Stimulated activated CD4-positive, alpha-beta T cell treated with anti-CD3 and anti-CD28 coated beads, TNF-alpha, amount 100 ng/mL, for 48 hours (primary cell): ENCODE measurements at places on chromosomes 2 and 18.

DNA sequence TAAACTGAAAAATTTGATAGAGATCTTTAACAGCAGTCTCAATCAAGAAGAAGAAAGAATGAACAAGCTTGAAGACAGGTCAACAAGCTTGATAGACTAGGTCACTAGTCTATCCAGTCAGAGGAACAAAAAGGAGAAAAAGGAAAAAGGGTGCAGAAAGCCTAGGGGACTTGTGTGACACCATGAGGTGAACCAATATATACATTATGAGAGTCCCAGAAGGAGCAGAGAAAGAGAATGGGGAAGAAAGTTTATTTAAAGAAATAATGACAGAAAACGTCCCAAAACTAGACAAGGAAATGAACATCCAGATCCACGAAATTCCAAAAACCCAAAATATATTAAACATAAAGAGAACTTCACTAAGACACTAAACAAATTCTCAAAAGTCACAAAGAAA lies 84.5 kb downstream of the VAPA start:
- DNase-seq: no peak

GRCh38 chr2:127685410-127686080 lies 10.2 kb upstream of the LIMS2 start:
- DNase-seq: no peak

- no peak for DNase-seq
Measured at GRCh38 chr2:111037128-111037527, 83.6 kb upstream of the BCL2L11 start.

DNA sequence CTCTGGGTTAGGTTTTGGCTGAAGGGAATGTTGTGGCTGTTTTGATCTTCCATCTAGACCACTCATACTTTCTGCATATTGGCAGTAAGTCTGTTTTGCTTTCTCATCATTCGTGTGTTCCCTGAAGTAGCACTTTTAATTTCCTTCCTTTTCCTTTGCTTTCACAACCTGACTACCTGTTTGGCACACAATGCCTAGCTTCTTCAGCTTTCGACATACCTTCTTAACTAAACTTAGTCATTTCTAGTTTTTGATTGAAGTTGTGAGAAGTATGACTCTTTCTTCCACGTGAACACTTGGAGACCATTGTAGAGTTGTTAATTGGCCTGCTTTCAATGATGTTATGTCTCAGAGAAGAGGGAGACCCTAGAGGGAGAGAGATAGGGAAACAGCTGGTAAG lies 123.6 kb upstream of the EPB41L3 start:
- no peak for DNase-seq

- no peak for DNase-seq
Measured at GRCh38 chr18:56298935-56299334, 339.5 kb downstream of the TXNL1 start.

DNA sequence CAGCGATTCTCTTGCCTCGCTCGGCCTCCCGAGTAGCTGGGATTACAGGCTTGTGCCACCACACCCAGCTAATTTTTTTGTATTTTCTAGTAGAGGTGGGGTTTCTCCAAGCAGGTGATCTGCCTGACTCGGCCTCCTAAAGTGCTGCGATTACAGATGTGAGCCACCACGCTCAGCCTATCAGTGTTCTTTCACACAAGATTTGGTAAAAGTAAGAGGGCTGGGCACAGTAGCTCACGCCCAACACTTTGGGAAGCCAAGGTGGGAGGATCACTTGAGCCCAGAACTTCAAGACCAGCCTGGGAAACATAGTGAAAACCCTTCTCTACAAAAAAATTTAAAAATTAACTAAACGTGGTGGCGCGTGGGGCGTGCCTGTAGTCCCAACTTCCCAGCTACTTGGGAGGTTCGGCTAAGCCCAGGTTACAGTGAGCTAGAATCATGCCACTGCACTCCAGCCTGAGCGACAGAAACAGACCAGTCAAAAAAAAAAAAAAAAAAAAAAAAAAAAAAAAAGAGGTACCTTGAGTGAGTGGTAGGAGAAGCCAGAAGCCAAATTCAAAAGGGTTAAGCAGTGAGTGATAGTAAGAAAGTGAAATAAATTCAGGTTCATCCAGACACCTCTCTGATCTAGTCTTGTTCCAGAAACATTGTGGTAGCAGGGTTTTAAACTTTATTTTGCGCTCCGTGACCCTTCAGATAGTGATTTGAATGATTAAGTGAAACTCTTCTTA lies 981 bp downstream of the MRPL53 start:
- no peak for DNase-seq

DNA sequence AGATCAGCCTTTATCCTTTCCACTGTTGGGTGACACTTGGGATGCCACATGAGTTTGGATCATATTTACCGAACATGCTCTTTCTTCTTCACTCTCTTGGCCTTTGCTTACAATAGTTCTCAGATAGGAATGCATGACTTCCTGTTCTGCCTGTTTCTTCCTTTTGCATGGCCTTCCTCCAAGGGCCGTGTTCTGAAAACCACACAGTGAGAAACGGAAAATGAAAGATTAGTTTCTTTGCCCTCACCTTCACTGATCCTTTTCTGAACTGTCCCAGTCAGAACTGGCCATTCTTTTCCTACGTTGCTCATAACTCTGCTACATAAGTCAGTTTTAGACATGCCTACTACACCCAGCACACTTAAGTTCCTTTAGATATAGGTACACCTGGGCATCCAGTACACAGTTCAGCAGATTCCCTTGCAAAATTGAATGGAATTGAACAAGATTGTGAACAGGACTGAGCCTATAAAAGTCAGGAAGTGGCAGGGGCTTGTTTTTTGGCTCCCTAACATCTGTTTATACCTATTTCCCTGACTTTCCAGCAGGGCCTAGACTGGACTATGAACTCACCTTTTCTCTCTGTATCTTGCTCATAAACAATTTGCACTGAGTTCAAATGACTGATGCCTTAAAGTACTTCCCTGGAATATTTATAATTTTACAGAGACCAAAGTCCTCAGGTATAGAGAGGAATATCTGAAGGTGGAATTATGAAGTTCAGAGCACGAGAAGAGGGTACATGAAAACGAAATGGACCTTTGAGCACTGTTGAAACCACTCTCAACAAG lies 186.4 kb upstream of the ST6GAL2 start:
- no peak for DNase-seq

GRCh38 chr2:174335988-174336500 lies 1.3 kb downstream of the SP9 start:
- DNase-seq: no peak
